Right hindlimb (tissue), 1 donor: ENCODE measurements at places on chromosomes 7 and 10.

GRCh38 chr7:71843676-71844075, 568.5 kb downstream of the CALN1 start:
- no peak for DNase-seq

- no peak for DNase-seq
Observed at GRCh38 chr7:24968165-24968564, 11.8 kb downstream of the OSBPL3 start.

- no peak for DNase-seq
Observed at GRCh38 chr10:84348860-84349259, 20.5 kb downstream of the CCSER2 start.

DNA sequence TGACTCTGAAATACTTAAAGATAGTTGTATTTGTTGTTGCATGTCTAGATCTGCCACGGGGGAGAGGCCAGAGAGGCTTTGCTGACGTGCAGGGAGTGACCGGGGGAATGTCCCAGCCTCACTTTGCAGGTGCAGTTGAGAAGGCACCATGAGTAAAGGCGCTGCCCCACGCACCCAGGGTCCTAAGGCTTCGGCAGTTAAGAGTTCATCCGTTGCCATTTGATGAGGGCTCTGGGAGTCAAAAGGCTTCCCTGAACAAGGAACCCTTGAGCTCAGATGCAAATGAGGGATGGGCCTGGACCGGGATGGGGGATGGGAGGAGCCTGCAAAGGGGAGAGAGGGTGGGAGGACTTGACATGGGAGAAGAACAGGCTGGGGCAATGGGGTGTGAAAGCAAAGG, 20.4 kb downstream of the PPP2R2D start:
- no peak for DNase-seq

- peak; percentile 23 for DNase-seq
Observed at GRCh38 chr10:78771260-78771659, 297.5 kb upstream of the ZMIZ1 start.

- DNase-seq, result no peak
Observed at GRCh38 chr10:72525689-72526088, 100.2 kb downstream of the MICU1 start.

GRCh38 chr10:102185272-102185671, 33.1 kb downstream of the NOLC1 start:
- DNase-seq, result no peak

- peak; percentile 34 for DNase-seq
Observed at GRCh38 chr10:34743814-34744213, 71.3 kb downstream of the PARD3 start.

DNA sequence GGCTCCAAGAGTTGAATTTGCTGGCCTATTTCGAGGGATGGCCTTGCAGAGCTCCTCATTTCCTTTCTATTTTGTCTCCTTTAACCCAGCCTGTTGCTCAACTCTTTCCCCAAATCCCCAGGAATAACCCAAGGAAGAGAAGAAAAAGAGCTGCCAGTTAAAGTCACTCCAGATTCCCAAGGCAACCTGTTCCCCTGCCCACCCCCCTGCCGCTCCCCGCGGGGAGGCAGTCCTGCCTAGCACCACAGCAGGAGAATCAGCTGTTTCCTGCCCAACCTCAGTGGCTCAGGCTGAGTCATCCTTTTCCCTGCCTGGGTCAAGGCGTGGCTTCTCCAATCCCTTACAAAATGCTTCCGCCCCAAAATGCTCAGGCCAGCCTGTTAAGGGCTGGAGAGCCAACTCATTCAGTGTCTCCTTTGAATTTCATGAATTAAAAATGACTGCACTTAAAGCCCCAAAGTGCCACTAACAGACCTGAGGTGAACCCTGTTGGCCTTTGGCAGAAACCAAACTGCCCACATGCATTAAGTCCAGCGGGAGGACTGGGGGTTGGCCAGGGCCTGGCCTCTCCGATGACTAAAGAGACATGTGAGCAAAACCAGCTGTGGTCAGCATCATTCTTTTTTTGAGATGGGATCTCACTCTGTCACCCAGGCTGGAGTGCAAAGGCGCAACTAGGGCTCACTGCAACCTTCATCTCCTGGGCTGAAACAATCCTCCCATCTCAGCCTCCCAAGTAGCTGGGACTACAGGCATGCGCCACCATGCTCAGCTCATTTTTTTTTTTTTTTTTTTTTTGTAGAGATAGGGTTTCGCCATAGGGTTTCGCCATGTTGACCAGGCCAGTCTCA, 83.2 kb upstream of the KIF5B start:
- peak; percentile 64 for DNase-seq

DNA sequence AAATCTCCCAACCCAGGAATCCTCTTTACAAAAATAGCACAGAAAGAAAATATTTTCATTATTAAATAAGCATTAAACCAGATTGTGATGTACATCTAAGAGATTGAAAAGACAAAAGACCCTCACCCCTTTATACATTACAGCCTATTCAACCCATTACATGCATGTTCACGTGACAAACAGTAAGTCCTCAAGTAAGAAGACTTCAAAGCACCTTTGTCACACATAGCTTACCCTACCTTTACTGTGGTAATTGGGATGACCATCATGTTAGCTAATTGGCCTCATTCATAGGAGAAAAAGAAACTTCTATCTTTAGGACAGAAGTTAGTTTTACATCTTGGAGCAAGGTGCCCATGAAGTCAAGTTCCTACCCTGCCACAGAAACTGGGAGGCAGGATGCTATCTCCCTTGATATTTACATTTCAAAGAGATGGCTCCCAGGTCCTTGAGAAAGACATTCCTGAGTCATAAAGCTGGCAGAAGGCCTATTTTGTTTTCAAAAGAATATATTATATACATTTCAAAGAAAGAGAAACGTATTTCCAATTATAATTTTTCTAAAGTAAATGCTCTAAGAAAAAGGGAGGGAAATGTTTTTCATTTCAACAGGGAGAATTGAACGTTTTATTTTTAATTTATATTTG, 48.1 kb downstream of the GNAI1 start:
- DNase-seq, result no peak

DNA sequence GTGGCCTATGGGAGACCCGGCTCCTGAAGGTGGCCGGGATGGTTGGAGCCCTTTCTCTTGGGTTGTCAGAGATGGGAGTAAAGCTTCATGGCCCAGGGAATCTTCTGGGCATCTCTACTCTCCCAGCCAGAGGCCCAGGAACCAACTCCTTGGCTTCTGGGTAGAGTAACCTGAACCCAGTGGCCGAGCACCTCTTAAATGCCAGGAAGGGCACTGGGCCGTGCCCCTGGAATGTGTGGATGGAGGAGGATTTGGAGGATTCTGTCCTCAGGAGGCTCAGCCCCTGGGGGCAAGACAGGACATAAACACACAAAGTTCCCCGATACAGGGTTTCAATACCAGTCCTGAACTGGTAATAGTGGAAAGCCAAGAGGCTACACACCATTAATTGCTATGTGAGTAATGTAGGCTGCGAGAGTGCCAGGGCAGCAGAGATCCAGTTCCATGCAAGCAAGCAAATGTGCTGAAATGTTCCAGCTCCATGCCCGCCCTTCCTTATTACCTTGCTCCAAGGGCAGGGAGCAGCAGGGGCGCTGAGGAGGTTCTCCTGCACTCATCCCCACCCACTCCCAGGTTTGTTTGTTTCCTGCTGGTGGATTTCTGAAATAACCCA, 1.2 kb downstream of the PALD1 start:
- DNase-seq, result peak; percentile 39

DNA sequence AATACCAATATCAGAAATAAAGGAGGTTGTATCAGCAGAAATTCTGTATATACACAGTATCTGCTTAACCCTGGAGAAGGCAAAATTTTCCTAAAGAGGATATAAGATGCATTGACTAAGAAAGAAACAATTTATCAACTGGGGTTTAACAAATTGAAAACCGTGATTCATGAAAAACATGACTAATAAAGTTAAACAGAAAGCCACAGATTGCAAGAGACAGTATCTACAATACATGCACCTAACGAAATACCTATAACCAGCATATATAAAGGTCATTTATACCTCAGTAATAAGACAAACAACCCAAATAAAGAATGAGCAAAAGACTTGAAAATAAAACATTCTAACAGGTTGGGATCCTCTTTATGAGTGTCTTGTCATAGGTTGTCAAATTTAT, 101.8 kb downstream of the IQUB start:
- DNase-seq, result no peak

GRCh38 chr10:19638896-19639233, 177.4 kb upstream of the PLXDC2 start:
- DNase-seq, result no peak

GRCh38 chr10:76089556-76090180, 658.2 kb downstream of the LRMDA start:
- peak; percentile 59 for DNase-seq

DNA sequence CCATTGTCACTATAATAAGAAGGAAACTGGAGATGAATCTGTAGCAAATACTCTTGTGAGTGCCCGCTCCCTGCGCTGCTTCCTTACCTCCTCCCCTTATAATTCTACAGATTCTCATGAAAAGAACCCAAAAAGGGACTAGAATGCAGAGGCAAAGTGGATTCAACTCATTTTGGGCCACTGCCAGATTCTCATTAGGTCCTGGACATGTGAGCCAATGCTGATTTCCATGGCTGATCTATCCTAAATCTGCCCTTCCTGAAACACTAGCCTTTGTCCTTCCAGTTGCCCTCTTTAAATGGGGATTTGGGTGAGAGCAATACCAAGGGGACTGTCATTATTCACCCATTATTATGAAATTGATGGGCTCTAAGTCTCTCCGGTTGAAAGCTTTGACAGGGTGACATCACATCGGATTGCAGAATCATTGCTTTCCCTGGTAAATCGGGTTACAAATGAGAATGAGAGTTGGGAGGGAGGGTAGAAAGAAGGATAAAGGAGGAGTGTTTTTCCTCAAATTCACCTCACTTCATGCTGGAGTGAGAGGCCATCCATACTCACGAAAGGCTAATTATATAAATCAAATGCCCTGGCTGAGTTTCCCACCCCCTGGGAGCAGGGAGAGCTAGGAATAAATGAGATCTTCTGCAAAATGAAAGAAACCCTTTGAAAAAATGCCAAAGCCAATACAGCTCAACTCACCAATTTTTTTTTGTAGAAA, 37.5 kb downstream of the PTN start:
- peak; percentile 49 for DNase-seq
